T follicular helper cell (primary cell): ENCODE measurements at places on chromosomes 6 and 20.

GRCh38 chr6:47098570-47098993, 56.5 kb upstream of the ADGRF1 start:
- DNase-seq: no peak

DNA sequence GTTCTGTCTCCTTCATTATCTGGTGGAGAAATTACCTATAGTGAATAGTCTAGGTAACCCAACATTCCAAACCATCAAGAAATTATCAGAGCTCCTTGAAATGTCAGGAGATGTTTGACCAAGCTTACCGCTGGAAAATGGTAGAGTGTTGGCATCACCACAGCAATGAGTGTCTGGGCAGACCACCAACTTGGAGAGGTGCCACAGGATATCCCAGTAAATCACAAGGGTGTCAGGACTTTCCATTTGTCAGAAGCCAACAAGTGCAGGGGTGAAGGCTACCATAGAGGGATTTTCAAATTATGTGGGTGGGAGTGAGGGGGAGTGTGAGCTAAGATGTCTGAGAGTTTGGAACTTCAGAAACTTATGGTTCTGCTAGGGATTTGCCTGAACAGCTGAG, 73.2 kb downstream of the VGLL2 start:
- DNase-seq: no peak

GRCh38 chr6:44606976-44607375, 219.5 kb downstream of the CDC5L start:
- DNase-seq: no peak

GRCh38 chr20:64153861-64154589, 10.2 kb upstream of the MYT1 start:
- no peak for DNase-seq

- no peak for DNase-seq
These were observed 1.7 kb downstream of the STX16 start for GRCh38 chr20:58652606-58653294.
